Type B pancreatic cell (in vitro differentiated cells): ENCODE measurements at places on chromosomes 2 and 18.
A peak's percentile ranks its signal among the peaks of the same experiment; 100 is the strongest.

- no peak overlapping the region for H3K4me3 ChIP-seq
- no peaks in the 10 kb centered on the region for H3K27me3 ChIP-seq
- H3K36me3 ChIP-seq = no peaks in the 10 kb centered on the region
- no peak for DNase-seq
- no peaks in the 10 kb centered on the region for H3K4me1 ChIP-seq
Observed at GRCh38 chr18:74063557-74063956, 84.1 kb downstream of the FBXO15 start.

- DNase-seq = no peak
- H3K27me3 ChIP-seq = peaks cover 3% of the 10 kb centered on the region
- no peaks in the 10 kb centered on the region for H3K4me1 ChIP-seq
- no peak overlapping the region for H3K4me3 ChIP-seq
Observed at GRCh38 chr2:84846741-84847142, 34.1 kb downstream of the TRABD2A start.

GRCh38 chr2:161613161-161613560 lies 11.1 kb upstream of the SLC4A10 start:
- H3K4me3 ChIP-seq = no peak overlapping the region
- no peaks in the 10 kb centered on the region for H3K4me1 ChIP-seq
- H3K27ac ChIP-seq = no peak overlapping the region
- no peaks in the 10 kb centered on the region for H3K36me3 ChIP-seq
- no peak for DNase-seq
- peaks cover 18% of the 10 kb centered on the region for H3K27me3 ChIP-seq

DNA sequence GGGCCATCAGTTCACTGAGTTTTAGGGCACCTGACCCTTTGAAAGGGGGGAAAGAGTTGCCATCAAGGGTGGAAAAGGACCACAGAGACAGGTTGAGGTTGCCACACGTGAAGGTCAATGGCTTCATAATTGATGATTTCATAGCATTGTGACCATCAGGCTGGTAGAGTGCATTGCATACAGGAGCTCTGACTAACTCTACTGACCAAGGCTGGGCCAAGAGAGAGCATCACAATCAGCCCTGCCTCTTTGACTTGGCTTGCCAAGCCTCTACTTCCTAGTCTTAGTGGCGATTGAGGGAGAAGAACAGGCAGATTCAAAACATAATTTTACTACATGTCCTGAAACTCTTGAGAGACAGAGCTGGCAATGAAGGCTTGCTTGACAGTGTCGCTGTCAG lies 5.8 kb upstream of the TNP1 start:
- H3K27me3 ChIP-seq = peaks cover 8% of the 10 kb centered on the region
- peaks cover 5% of the 10 kb centered on the region for H3K4me1 ChIP-seq
- H3K36me3 ChIP-seq = peaks cover 4% of the 10 kb centered on the region
- DNase-seq = no peak

GRCh38 chr18:37453752-37454151 lies 111.8 kb downstream of the CELF4 start:
- H3K27me3 ChIP-seq = no peaks in the 10 kb centered on the region
- no peak overlapping the region for H3K4me3 ChIP-seq
- H3K36me3 ChIP-seq = no peaks in the 10 kb centered on the region
- no peak overlapping the region for H3K27ac ChIP-seq

DNA sequence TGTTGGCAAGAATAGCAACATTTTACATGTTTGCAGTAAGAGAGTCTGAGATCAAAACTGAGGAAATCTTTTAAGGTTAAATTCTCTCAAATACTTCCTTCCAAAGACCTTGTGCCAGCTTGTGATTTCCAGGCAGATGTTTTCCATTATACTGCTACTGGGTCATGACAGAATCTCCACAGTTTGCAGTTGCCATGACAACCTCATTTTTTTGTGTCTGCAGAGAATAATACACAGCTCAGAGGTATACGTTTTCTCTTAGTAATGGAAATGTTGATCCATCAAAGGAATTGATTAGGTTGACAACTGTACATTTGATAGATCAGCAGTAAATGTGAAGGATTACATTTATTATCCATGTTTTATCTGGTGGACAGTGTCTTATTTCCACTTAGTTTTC lies 29.1 kb upstream of the CSRNP3 start:
- no peak overlapping the region for H3K27ac ChIP-seq
- no peaks in the 10 kb centered on the region for H3K27me3 ChIP-seq
- H3K36me3 ChIP-seq = no peaks in the 10 kb centered on the region

- no peaks in the 10 kb centered on the region for H3K36me3 ChIP-seq
- no peak overlapping the region for H3K4me3 ChIP-seq
- no peak overlapping the region for H3K27ac ChIP-seq
- no peak for DNase-seq
- peaks cover 32% of the 10 kb centered on the region for H3K4me1 ChIP-seq
Observed at GRCh38 chr2:66966631-66967030, 430.5 kb upstream of the ETAA1 start.

- DNase-seq = no peak
- H3K4me3 ChIP-seq = no peak overlapping the region
- H3K36me3 ChIP-seq = peaks cover 4% of the 10 kb centered on the region
- no peaks in the 10 kb centered on the region for H3K27me3 ChIP-seq
- no peak overlapping the region for H3K27ac ChIP-seq
Observed at GRCh38 chr2:8432706-8433336, 249.0 kb upstream of the ID2 start.

DNA sequence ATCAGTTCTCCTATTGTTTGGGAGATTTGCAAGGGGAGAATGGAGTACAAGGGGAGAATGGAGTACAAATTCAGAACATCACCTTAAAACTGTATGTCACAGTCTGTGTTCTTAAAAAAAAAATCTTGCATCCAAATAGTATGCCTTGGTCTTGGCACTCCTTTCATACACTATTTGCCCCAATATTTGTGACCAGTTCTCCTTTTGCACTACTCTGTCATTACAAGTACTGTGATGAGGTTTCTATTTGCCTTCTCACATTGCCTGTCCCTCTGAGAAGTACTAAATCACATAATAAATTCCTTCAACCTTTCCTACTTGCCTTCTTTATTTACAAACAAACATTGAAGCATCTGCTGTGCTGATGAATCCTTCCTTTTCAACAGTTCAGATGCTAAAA lies 36.0 kb upstream of the NCK2 start:
- peaks cover 3% of the 10 kb centered on the region for H3K27me3 ChIP-seq
- no peak for DNase-seq
- H3K4me1 ChIP-seq = peaks cover 18% of the 10 kb centered on the region
- no peak overlapping the region for H3K27ac ChIP-seq
- H3K4me3 ChIP-seq = no peak overlapping the region

- H3K4me1 ChIP-seq = peaks cover 22% of the 10 kb centered on the region
- no peak overlapping the region for H3K27ac ChIP-seq
- H3K27me3 ChIP-seq = peaks cover 8% of the 10 kb centered on the region
- no peak for DNase-seq
- H3K36me3 ChIP-seq = no peaks in the 10 kb centered on the region
- no peak overlapping the region for H3K4me3 ChIP-seq
Observed at GRCh38 chr18:45667056-45667736, 51.9 kb downstream of the SLC14A2 start.

GRCh38 chr2:10481055-10481665 lies 33.0 kb upstream of the ODC1 start:
- no peak overlapping the region for H3K4me3 ChIP-seq
- H3K4me1 ChIP-seq = peaks cover 17% of the 10 kb centered on the region
- no peak overlapping the region for H3K27ac ChIP-seq
- no peak for DNase-seq
- H3K27me3 ChIP-seq = peaks cover 15% of the 10 kb centered on the region

DNA sequence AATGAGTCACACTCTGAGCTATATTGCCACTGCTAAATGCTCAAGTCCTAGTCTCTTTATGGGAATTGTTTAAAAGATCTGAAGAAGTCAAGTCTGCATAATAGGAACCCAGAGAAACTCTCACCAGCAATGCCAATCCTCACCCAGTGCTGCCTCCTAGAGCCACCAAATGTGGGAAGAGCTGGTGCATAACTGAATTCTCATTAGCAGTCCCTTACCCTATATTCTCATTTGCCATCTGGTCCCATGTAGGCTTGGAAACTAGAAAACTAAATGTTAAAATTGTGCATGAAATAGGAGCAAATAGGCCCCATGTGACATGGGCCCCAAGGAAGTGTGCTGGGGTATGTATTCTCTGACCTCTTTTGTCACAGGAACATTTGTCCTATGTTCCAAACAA lies 224.4 kb upstream of the SMAD2 start:
- DNase-seq = no peak
- H3K36me3 ChIP-seq = no peaks in the 10 kb centered on the region
- H3K27me3 ChIP-seq = no peaks in the 10 kb centered on the region
- H3K4me1 ChIP-seq = peaks cover 25% of the 10 kb centered on the region
- H3K4me3 ChIP-seq = no peak overlapping the region
- H3K27ac ChIP-seq = no peak overlapping the region

DNA sequence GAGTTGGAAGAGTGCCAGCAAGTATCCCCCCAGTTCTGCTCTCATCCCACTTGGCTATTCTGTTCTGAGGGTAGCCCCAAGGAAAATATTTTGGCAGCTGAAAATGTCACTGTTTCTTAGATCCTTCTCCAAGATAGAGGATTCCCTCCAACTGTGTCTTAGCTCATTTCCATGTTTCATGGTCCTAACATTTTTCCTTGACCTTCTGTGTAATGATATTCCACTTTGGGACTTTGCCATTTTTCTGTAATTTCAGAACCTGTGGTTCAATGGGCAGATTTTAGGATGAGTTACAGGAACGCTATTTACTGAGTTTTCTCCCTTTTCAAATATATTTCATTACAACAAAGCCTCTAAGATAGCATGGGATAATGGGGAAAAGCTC lies 34.7 kb downstream of the NHEJ1 start:
- H3K4me3 ChIP-seq = no peak overlapping the region
- no peak for DNase-seq
- H3K27me3 ChIP-seq = no peaks in the 10 kb centered on the region
- H3K27ac ChIP-seq = no peak overlapping the region

DNA sequence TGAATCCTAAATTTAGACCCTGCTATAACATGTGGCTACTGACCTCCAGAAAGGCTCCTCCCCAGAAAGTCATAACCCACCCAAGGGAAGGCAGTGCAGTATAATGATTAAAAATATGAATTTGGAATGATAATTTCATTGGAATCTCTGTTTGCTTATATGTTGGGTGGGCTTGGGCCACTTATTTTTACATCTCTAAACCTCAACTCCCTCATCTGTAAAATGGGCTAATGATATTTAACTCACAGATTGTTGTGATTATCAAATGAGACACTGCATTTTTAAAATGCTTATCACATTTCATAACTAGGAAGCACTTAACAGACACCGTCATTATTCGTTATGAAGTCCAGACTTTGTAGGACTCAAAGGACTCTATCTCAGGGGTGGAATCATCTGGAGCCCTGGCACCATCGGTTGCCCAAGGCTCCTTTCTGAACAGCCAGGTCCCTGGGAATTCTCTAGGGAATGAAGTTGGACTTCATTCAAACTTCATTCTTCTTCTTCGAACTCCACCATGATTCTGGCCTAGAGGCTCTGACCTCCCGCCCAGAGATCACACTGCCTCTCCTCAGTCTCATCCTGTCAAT lies 33.1 kb upstream of the RMDN2 start:
- H3K36me3 ChIP-seq = no peaks in the 10 kb centered on the region
- H3K27ac ChIP-seq = no peak overlapping the region
- no peak for DNase-seq

DNA sequence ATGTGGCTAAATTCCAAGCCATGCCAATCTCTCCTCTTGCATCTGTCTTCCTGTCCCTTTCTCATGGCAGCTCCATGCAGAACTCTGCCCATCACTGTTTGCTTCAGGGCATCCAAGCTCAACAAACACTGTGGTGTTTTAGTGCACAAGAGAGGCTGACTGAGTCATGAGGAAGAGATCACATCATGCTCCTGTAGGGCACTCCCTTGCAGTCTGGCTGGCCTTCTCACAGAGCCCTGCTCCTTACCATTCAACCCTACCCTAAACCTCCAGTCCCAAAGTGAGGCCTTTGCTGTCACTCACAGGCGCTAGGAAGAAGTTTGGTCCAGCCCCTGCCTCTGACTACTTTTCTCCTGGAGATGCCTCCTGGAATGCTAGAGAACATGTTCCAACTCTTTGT lies 194.0 kb downstream of the LRATD1 start:
- H3K27ac ChIP-seq = peak overlapping the region; percentile 51
- H3K4me1 ChIP-seq = no peaks in the 10 kb centered on the region

DNA sequence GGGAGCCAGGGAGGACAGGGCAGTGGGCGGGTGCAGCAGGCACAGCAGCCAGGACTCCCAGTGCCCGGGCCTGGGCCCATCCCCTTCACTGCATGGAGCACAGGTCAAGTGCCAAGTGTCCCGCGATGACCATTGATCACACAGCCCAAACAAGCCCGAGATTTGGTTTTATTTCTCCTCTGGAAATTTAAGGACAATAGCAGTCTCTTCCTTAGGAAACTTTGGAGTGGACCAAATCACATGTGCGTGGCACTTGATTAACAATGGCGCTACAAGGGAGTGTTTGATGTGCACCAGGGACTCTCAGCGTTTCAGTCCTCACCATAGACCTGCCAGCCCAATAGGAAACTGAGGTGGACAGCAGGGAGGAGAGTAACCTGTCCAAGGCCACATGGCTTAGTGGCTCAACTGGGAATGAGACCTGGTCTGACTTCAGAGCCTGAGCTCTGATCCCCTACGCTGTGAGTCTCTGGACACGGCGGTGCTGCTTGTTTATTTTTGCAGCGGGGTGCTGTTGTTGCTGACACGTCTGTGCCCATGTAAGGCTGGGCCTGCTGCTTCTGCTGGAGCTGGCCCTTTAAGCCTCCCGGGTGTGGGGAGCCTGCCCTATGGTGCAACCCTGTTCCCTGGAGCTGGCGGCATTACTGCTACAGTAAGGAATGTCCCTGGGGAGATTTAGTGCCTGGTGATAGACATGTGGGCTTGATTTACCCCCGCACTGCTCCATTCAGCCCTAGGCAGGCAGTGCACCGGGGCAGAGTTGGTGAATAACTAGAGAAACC lies 194.2 kb downstream of the INHBB start:
- no peak overlapping the region for H3K4me3 ChIP-seq
- no peak for DNase-seq
- H3K36me3 ChIP-seq = no peaks in the 10 kb centered on the region
- H3K4me1 ChIP-seq = peaks cover 26% of the 10 kb centered on the region

DNA sequence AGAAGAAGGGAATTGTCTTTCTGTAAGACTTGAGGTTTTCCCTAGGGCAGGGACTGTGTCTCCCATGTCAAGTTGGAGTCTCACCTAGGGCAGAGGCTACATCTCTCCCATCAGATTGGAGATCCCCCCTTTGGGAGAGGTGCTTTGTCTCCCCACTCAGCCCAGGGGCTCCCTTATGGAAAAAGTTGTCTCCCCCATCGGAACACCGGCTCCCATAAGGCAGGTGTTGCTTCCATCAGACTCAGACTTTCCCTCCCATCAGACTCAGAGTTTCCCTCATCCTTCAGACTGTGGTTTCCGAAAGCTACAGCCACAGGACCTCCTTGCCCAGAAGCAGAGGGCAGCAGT lies 5.8 kb downstream of the ANKRD53 start:
- DNase-seq = no peak
- no peak overlapping the region for H3K4me3 ChIP-seq
- no peaks in the 10 kb centered on the region for H3K4me1 ChIP-seq
- H3K36me3 ChIP-seq = peaks cover 15% of the 10 kb centered on the region
- H3K27ac ChIP-seq = no peak overlapping the region
